Germinal center (tissue), 1 donor: ENCODE measurements at places on chromosomes 12 and 14.
A peak's percentile ranks its signal among the peaks of the same experiment; 100 is the strongest.

DNA sequence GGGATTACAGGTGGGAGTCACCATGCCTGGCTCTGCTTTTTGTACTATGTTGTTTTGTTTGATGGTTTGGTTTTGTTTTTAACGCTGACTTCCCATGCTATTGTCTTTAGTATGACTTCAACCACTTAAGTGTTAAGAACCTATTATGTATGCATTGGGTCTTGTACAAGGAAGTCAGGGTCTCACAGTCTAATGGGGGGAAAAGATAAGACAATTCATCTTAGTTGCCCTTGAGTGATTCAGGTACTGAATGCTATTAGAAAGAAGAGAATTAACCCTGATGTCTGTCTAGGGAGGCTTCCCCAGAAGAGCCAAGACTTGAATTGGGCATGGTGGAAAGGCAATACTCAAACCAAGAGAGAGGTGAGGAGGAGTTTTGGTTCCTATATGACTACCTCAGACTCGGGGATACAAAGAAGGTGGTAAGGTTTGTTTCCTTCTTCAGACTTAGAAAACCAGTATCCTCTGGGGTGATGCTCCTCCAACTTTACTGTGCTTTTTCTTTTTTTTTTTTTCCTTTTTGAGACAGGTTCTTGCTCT lies 64.6 kb downstream of the SUSD6 start:
- no peak for DNase-seq

- DNase-seq = no peak
Measured at GRCh38 chr12:3255057-3255456, 177.9 kb downstream of the TSPAN9 start.

DNA sequence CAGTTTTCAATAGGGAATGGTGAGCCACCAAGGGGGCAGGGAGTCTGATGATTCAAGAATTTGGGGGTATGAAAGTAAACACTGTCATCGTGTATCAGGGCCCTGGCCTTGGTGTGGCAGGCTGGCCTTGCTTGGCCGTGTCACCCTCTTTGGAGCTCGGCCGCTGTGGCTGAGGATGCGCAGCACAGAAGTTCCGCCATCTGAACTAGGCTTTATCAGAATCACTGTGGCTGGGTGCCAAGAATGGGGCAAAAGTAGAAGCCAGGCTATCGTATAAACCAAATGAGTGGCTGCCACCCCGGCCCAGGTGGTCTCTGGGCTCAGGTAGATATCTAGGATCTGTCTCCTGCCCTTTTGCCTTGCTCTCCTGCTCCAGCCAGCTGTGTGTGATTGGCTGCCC lies 137.4 kb downstream of the PAPOLA start:
- peak; percentile 1 for DNase-seq

DNA sequence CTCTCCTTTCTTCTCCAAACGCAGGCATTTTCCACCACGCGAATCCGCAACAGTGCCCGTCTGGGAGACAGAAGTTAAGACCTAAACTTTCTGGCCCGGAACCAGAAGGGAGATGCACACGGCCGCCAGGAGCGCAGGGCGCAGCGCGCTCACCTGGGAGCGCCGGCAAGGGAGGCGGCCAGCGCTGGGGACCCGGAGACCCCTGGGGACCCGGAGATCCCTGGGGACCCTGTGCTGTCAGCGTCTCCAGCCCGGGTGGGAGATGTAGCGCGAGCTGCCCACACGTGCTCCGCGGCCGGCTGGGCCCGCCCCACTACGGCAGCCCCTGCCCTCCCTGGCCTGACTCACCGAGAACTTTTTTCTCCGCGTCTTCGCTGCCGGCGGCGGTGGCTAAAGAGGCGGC lies 620 bp downstream of the YBX3 start:
- DNase-seq = peak; percentile 46

DNA sequence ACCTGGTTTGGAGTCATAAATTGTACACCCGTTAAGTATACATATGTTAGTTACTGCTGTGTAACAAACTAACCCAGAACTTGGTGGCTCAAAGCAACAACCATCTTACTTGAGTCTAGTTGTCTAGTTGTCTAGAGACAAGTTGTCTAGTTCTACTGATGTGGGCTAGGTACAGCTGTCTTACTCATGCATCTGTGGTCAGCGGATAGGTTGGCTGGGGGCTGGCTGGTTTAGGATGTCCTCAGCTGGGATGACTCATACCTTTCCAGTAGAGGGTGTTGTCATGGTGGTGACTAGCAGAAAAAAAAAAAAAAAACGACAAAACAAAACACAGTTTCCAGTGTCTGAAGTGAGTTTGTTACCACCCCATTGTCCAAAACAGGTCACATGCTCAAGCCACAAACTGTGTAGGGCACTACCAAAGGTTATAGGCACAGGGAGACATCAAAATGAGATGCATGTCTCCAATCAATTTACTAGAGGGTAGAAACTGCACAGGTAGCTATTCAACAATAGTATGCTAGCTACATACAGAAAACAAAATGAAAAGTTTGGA lies 680.3 kb downstream of the MED13L start:
- DNase-seq = no peak

GRCh38 chr12:74170645-74171477 lies 366.8 kb upstream of the ATXN7L3B start:
- no peak for DNase-seq

- no peak for DNase-seq
Measured at GRCh38 chr12:19273482-19274330, 144.2 kb downstream of the PLEKHA5 start.

- DNase-seq = peak; percentile 66
Measured at GRCh38 chr14:94472842-94473241, 3.2 kb downstream of the SERPINA9 start.

- DNase-seq = no peak
Measured at GRCh38 chr14:47511829-47512228, 163.6 kb downstream of the MDGA2 start.

- no peak for DNase-seq
Measured at GRCh38 chr14:99317231-99318090, 45.5 kb upstream of the BCL11B start.

DNA sequence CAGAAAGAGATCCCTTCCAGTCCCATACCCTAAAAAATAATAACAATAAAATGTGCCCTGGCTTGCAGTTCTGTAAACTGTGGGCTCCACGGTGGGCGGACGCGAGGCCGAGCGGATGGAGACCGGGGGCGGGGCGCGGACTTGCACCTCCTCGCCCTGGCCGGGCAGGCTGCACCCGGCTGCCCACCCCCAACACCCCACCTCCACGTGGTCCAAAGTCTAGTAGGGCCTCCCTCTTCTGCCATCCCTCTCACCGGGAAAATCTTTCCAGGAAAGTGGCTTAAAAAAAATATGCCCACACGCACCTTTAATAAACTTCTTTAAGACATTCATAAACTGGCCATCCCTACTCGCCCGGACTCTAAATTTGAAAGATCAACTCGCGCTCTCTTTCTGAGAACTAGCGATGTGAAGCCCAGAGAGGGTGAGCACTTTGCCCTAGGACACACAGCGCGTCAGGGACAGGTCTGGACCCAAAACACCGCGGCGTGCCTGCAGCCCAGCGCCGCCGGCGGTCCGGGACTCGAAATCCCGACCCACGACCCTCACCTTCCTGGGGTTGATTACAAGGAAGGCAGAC lies 1.9 kb upstream of the BCL11B start:
- no peak for DNase-seq

GRCh38 chr12:48176417-48176751 lies 7.1 kb upstream of the CCDC184 start:
- no peak for DNase-seq

GRCh38 chr14:49991491-49991890 lies 98.6 kb downstream of the ARF6 start:
- no peak for DNase-seq

GRCh38 chr12:20366776-20367409 lies 1.4 kb upstream of the PDE3A start:
- no peak for DNase-seq

GRCh38 chr12:78375461-78375860 lies 489.1 kb upstream of the SYT1 start:
- no peak for DNase-seq

GRCh38 chr14:77491056-77491455 lies 7.6 kb downstream of the ISM2 start:
- DNase-seq = no peak

DNA sequence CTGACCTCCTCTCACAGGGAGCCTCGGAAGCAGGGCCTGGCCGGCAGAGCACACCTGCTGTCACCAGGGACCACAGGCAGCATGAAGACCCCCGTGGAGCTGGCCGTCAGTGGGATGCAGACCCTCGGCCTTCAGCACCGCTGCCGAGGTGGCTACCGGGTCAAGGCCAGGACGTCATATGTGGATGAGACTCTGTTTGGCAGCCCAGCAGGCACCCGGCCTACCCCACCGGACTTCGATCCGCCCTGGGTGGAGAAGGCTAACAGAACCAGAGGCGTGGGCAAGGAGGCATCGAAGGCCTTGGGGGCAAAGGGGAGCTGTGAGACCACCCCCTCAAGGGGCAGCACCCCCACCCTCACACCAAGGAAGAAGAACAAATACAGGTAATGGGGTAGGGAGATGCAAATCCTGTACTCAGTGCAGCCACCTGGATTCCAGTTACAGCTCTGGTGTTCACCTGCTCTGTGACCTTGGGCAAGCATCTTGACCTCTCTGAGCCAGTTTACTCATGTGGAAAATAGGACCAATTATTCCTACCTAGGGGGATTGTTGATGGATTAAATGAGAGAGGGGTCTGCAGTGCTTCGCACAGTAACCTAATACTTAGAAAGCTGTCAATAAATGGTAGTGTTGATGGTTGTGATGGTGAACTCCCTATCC lies 1.3 kb downstream of the RITA1 start:
- DNase-seq = no peak

- DNase-seq = peak; percentile 27
Measured at GRCh38 chr14:95452176-95452892, 64.1 kb downstream of the SYNE3 start.

- no peak for DNase-seq
Measured at GRCh38 chr14:105980224-105980623, 453.8 kb downstream of the TMEM121 start.

- no peak for DNase-seq
Measured at GRCh38 chr12:10194160-10194670, 15.4 kb downstream of the TMEM52B start.

- no peak for DNase-seq
Measured at GRCh38 chr14:100421756-100422470, 98.8 kb downstream of the SLC25A47 start.

DNA sequence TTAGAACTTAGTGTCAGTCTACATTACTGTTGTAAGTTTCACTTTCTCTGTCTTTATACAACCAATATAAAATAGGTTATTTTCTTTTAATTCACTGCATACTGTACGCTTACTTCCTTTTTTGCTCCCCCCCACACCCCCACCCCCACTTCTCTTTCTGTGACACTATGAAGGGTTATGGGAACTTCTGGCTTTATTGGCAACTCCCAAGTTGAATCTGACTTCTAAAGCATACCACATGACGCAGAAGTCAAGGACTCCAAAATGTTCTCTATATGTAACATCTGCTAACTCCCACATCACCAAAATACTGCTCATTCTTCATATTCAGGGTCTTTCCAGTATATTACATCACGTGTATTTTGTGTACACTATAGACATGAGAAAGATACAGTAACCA lies 81.2 kb upstream of the ATXN7L3B start:
- no peak for DNase-seq
